Keratinocyte (primary cell): ENCODE measurements at places on chromosomes 12 and 14.

DNA sequence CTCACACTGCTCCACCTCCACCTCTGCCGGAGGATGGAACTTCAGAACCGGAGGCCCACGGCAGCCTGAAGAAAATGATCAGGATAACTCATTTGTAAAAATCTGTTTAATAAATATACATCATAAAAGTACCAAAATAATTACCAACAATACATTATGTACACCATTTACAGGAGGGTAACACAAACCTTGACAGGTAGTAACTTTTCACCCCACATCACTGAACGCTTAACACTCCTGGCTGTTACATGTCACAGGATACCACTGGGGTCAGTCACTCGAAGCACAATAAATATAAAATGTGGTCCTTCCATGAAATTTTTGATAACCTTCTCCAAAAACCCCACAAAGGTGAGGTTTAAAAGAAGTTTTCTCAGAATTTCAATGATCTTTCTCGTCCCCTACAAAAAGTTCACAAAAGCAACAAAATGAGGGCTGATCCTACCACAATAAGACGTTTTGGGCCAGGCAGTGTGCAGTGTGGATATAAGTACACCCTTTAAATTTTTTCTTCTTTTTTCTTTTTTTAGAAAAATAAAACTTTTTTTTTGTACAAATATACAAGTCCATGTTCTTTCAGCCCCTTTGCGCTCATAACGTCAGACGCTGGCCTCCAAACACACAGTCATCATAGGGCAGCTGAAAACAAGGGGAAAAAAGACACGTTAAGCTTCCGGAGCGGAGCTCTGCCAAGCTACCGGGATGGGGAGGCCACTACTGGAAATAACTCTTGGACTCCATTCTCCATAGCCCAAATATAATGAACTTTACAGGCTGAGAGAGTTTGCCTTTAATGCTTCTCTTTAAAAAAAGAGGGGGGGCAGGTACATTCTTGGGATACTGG lies 2.9 kb downstream of the NFKBIA start:
- H3K27ac ChIP-seq = peak overlapping the region; percentile 98
- no peak for DNase-seq
- H3K4me3 ChIP-seq = peak overlapping the region; percentile 89
- peaks cover 39% of the 10 kb centered on the region for H3K4me1 ChIP-seq
- H3K27me3 ChIP-seq = no peaks in the 10 kb centered on the region
- H3K36me3 ChIP-seq = peaks cover 31% of the 10 kb centered on the region

- H3K36me3 ChIP-seq = no peaks in the 10 kb centered on the region
- no peaks in the 10 kb centered on the region for H3K27me3 ChIP-seq
- no peak for DNase-seq
- H3K27ac ChIP-seq = peak overlapping the region; percentile 94
Observed at GRCh38 chr12:47276621-47277309, 197.0 kb upstream of the AMIGO2 start.

DNA sequence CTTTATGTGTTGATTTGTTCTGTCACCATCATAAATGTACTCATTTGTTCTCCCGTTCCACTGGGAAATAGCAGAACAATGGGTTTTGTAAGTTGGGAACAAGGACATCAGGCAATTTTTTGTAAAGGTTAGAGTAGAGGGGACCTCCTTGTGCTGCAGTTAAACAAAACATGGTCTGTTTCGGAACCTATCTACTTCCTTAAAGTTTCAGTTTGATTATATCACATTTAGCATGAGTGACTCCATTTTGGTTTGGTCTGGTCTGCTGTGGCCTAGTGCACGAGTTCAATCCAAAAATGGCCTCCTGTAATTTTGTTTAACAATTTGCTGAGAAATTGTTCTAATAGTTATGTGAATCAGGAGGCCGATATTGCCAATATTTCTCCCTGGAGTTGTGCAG lies 372.7 kb downstream of the NUAK1 start:
- DNase-seq = no peak
- H3K4me1 ChIP-seq = no peaks in the 10 kb centered on the region
- H3K4me3 ChIP-seq = no peak overlapping the region
- H3K27ac ChIP-seq = no peak overlapping the region
- H3K27me3 ChIP-seq = no peaks in the 10 kb centered on the region

DNA sequence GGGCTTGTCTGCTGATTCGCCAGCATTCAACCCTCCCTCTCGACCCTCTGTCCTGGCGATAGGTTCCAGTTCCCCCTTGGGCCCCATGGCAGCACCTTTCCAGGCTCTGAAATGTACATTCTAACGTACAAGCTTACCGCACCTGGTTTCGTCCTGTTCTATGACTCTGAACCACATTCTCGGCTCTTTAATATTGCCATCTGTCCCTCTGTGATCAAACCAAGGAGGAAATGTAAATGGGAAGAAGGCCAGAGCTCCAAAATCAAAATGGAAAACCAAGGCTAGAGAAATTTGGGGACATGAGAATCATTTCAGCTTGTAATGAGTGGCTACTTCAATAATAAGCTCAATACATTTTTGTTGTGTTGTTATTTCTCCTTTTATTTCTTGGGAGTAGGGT lies 117.2 kb downstream of the TTC7B start:
- no peak overlapping the region for H3K4me3 ChIP-seq
- H3K36me3 ChIP-seq = no peaks in the 10 kb centered on the region
- H3K27ac ChIP-seq = no peak overlapping the region

DNA sequence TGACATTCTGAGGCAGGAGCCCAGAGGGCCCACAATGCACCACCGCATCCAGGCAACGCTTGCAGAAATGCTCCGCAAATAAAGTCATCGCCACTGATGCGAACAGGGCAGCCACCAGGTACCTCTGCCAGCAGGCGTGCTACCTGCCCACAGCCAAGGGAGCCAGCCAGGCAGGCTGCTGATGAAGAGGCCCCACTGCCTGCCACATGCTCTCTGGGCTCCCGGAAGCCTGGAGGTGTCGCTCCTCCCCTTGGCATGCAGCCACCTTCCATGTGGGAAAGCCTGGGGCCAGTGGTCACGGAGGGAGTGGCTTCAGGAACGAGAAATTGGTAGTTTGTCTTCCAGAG lies 14.7 kb downstream of the GPR132 start:
- no peaks in the 10 kb centered on the region for H3K36me3 ChIP-seq
- no peak overlapping the region for H3K27ac ChIP-seq
- DNase-seq = no peak
- no peaks in the 10 kb centered on the region for H3K27me3 ChIP-seq

GRCh38 chr14:94331462-94331861 lies 8.3 kb upstream of the SERPINA6 start:
- H3K27ac ChIP-seq = no peak overlapping the region
- H3K4me3 ChIP-seq = no peak overlapping the region
- no peaks in the 10 kb centered on the region for H3K27me3 ChIP-seq
- H3K36me3 ChIP-seq = no peaks in the 10 kb centered on the region
- no peak for DNase-seq
- peaks cover 3% of the 10 kb centered on the region for H3K4me1 ChIP-seq

DNA sequence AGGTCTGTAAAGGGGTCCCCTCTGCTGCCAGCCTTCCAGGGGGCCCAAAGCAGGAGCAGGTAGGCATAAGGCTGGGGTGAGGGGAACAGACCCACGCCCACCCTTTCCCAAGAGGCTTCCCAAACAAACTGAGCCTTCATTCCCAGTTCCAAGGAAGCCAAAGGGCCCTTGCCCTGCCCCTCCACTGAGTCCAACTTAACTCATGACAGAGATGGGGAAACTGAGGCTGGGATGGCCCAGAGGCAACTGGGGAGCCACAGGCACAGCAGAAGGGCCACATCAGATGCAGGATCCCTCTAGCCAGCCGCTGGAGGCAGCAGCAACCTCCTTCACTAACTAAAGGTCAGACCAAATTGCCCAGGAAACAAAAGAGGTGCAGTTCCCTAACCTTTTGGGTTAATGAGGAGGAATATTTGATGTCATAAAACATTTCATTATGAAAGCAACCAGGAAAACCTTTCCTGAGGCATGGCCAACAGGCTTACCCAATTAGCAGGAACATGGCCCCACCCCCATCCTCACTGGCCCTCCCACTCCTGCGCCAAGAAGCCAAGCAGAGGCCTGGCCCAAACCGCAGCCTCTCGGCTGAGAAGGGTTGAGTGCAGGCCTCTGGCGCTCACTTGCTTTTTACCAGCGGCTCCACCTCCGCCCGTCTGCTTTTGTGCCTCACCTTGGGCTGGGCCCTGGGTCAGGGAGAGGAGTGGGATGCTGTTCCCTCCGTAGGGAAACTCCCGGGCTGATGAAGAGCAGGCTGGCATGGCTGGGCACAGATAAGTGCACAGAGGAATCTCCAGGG lies 293.5 kb upstream of the RTL1 start:
- DNase-seq = no peak
- H3K4me3 ChIP-seq = no peak overlapping the region
- H3K4me1 ChIP-seq = no peaks in the 10 kb centered on the region
- no peaks in the 10 kb centered on the region for H3K27me3 ChIP-seq
- H3K27ac ChIP-seq = no peak overlapping the region

GRCh38 chr12:101743724-101744472 lies 4.6 kb upstream of the SYCP3 start:
- no peak overlapping the region for H3K4me3 ChIP-seq
- no peak overlapping the region for H3K27ac ChIP-seq
- H3K36me3 ChIP-seq = peaks cover 7% of the 10 kb centered on the region
- DNase-seq = no peak
- no peaks in the 10 kb centered on the region for H3K4me1 ChIP-seq
- no peaks in the 10 kb centered on the region for H3K27me3 ChIP-seq

DNA sequence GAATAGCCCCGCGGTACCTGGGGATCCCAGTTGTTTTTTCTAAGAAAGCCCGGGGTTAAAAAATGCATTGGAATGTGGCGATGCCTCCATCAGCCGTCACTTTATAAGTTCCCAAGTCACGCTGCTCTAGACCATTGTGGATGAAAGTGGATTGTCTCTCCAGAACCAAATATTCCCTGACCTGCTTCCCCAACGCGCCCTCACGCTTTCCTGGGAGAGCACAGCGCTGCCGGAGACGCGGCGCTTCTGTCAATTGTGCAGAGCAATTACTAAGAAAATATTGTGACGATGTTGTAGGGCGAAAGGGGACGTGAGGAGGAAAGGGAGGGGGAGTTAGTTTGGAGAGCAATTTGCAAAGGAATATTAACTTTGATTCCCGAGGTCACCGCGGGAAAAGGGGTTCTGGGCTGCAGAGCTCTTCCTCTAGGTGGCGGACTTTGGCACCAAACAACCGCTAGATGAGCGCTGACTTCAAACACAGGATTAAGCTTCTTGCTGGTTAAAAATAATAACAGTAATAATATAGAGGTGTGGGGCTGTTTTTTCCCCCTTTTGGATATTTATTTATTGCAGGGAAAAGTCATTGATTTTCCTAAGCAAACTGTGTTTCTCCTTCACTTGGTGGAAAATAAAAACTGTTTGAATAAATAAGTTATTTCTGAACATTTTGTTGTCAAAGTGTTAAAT lies 9.6 kb upstream of the FOXG1 start:
- H3K4me1 ChIP-seq = peaks cover 7% of the 10 kb centered on the region
- no peak overlapping the region for H3K4me3 ChIP-seq
- no peaks in the 10 kb centered on the region for H3K36me3 ChIP-seq
- DNase-seq = no peak
- H3K27me3 ChIP-seq = peaks cover 75% of the 10 kb centered on the region

DNA sequence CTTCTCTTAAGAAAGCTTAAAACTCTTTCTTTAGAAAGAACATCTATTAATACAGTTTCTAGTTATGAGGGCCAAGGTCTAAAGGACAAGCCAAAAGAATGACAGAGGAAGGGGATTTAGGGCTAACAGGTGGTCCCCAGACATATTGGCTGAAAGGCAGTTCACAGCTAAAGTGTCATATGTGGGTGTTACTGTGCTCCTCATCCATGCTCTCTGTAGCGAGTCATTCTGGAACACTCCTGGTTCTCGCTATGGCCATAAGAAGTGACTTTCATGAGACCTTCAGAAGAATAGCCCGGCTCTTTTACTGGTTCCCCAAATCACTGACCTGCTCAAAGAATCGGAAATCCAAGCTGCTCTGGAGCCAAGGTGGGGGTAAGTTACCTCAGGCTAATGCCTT lies 55.0 kb downstream of the TBK1 start:
- no peaks in the 10 kb centered on the region for H3K4me1 ChIP-seq
- no peak for DNase-seq
- H3K36me3 ChIP-seq = no peaks in the 10 kb centered on the region
- no peak overlapping the region for H3K4me3 ChIP-seq
- no peak overlapping the region for H3K27ac ChIP-seq

- H3K36me3 ChIP-seq = no peaks in the 10 kb centered on the region
- H3K27me3 ChIP-seq = peaks cover 48% of the 10 kb centered on the region
- peak overlapping the region; percentile 91 for H3K27ac ChIP-seq
- peak; percentile 81 for DNase-seq
- H3K4me3 ChIP-seq = peak overlapping the region; percentile 36
- H3K4me1 ChIP-seq = peaks cover 33% of the 10 kb centered on the region
Observed at GRCh38 chr12:48000878-48001504, 3.3 kb downstream of the COL2A1 start.

DNA sequence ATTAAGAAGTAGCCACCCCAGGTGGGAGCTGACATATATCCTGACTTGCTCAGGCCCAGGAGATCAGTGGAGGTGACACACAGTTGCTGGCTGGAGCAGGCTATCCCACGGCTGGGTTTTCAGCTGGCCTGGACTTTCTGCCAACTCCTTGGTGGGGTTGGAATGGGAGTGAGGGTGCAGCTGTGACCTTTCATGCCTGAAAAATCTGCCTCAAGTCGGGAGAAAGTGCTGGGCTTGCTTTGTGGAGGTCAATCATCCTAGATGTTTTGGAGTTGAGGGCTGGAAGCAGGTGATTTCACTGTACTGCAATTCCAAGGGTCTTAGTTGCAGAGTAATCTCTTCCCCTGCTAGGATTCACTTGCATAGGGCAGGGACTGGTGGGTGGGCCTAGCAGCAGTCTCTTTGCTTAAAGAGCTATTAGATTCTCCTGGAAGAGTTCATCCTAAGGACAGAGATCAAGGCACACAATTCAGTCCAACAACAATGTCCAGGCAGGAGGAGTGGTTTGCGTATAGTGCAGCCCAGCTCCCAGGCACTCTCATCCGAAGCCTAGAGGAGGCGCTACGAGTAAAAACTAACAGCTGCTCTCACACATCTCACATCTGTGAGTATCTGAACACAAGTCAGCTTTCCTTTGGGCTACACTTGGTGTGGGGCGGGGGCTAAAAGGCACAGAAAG lies 98.1 kb downstream of the GAS2L3 start:
- DNase-seq = no peak
- no peak overlapping the region for H3K4me3 ChIP-seq
- no peaks in the 10 kb centered on the region for H3K36me3 ChIP-seq
- no peaks in the 10 kb centered on the region for H3K27me3 ChIP-seq
- H3K27ac ChIP-seq = no peak overlapping the region

DNA sequence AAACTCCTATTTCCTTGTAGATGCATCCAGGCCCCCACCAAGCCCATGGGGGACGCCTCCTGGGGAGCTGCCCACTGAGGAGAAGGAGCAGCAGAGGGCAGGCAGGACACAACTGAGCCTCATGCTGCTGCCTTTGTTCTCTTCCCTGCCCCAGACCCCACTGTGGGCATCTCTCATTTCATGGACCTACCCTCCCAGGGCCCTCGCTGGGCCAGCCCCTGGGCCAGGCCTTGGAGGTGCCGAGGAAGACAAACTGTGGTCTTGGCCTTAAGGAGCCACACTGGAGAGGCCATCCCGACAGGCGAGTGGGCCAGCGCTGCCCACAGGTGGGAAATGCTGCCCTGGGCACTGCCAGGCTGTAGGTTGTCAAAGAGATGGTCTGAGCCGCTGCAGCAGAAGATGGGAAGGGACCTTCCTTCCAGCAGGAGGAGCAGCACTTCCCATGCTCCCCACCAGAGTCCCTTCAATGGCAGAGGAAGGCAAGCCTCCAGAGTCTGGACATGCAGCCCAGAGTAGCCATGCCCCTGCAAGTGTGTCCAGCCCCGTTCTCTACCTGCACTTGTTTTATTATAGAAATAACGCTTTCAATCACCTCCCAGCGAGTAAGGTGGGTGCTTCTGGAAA lies 147.4 kb downstream of the BCL11B start:
- no peak overlapping the region for H3K4me3 ChIP-seq
- H3K4me1 ChIP-seq = peaks cover 20% of the 10 kb centered on the region
